ENCODE measurements at places on chromosomes 13 and 19. TPM values are rescaled to one million over a fixed set of nuclear protein-coding genes. Genes with fewer than 3 reads are reported as not detected.

SBSN gene
- 6.9 TPM for polyA plus RNA-seq

CBY2 gene
- not detected for polyA plus RNA-seq

CELF5 gene
- polyA plus RNA-seq: 0.02 TPM

SLC10A2 gene
- polyA plus RNA-seq: not detected

RGL3 gene
- polyA plus RNA-seq: 0.34 TPM
